Skeletal muscle tissue (tissue), 5 donors: ENCODE measurements at places on chromosomes 12 and 14. TPM values are rescaled to one million over a fixed set of nuclear protein-coding genes. Genes with fewer than 3 reads are reported as not detected.

Gene CLEC2B
- total RNA-seq: 2.6 TPM

Gene C14orf180
- total RNA-seq: 3.7 TPM

Gene C12orf42
- total RNA-seq: 1.0 TPM

Gene FOXN3
- 31.8 TPM for total RNA-seq

Gene MYH6
- total RNA-seq: 2.1 TPM

Gene DDX47
- total RNA-seq: 70.5 TPM

Gene PYM1
- total RNA-seq: 16.2 TPM

Gene CGRRF1
- total RNA-seq: 20.4 TPM

Gene MORN3
- total RNA-seq: under 0.01 TPM

Gene KRT80
- 0.52 TPM for total RNA-seq

Gene LMNTD1
- total RNA-seq: 0.52 TPM

Gene HOTAIR
- total RNA-seq: 2.1 TPM

Gene CCDC88C
- total RNA-seq: 9.4 TPM

Gene LTBP2
- total RNA-seq: 12.0 TPM

Gene SAMD15
- not detected for total RNA-seq

Gene COPS7A
- 30.8 TPM for total RNA-seq

Gene METTL25
- 71.5 TPM for total RNA-seq

Gene KRT84
- not detected for total RNA-seq

Gene NR4A1
- 24.5 TPM for total RNA-seq

Gene HOXC12
- not detected for total RNA-seq

Gene OVCH1
- under 0.01 TPM for total RNA-seq

Gene KSR2
- total RNA-seq: under 0.01 TPM

Gene C12orf60
- 2.1 TPM for total RNA-seq

Gene NPFF
- total RNA-seq: not detected

Gene NR1H4
- total RNA-seq: not detected

Gene KRT6C
- total RNA-seq: not detected

Gene CAND1
- 90.8 TPM for total RNA-seq

Gene FRMD6
- total RNA-seq: 33.4 TPM

Gene PPM1H
- total RNA-seq: 4.2 TPM

Gene KRT73
- total RNA-seq: under 0.01 TPM

Gene SPATS2
- 19.8 TPM for total RNA-seq

Gene C12orf50
- total RNA-seq: not detected

Gene GUCY2C
- not detected for total RNA-seq

Gene KCNC2
- 0.52 TPM for total RNA-seq

Gene ZNF10
- total RNA-seq: 8.4 TPM

Gene BATF
- 1.0 TPM for total RNA-seq

Gene IFNG-AS1
- total RNA-seq: 1.0 TPM

Gene INHBE
- total RNA-seq: 1.0 TPM

Gene ACVR1B
- total RNA-seq: 8.4 TPM

Gene SLC38A2
- total RNA-seq: 144 TPM

Gene TBC1D30
- total RNA-seq: 0.52 TPM

Gene MAP3K9
- under 0.01 TPM for total RNA-seq

Gene CCDC197
- not detected for total RNA-seq

Gene CARMIL3
- under 0.01 TPM for total RNA-seq

Gene HOXC11
- 0.52 TPM for total RNA-seq
